Right renal cortex interstitium (tissue), 3 donors: ENCODE measurements at places on chromosomes 2 and 18. TPM values are rescaled to one million over a fixed set of nuclear protein-coding genes. Genes with fewer than 3 reads are reported as not detected.

The DPP4 gene
- polyA plus RNA-seq, result 156 TPM

The ATP8B1 gene
- polyA plus RNA-seq, result 32.7 TPM

The HJURP gene
- 24.1 TPM for polyA plus RNA-seq

The ICOS gene
- 0.06 TPM for polyA plus RNA-seq

DNA sequence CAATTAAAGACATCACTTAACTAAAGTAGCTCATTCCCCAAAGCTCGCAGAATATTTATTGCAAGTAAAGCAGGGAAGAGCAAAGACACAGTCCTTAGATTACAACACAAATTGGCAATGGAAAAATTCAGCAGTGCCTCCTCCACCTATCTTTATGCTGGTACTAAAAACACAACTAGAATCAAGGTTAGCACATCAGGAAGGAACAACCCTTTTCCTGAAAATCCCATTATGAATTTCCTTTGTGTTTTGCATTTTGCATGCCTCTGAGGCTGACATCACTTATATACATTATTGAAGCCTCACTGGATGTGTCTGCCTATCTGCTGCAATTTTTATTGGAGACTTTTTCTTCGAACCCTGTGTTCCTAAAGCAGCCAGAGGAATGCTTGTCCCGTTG, 193.8 kb upstream of the STK17B start:
- DNase-seq, result no peak

- DNase-seq, result no peak
Observed at GRCh38 chr2:24761866-24762265, 31.3 kb downstream of the PTRHD1 start.

DNA sequence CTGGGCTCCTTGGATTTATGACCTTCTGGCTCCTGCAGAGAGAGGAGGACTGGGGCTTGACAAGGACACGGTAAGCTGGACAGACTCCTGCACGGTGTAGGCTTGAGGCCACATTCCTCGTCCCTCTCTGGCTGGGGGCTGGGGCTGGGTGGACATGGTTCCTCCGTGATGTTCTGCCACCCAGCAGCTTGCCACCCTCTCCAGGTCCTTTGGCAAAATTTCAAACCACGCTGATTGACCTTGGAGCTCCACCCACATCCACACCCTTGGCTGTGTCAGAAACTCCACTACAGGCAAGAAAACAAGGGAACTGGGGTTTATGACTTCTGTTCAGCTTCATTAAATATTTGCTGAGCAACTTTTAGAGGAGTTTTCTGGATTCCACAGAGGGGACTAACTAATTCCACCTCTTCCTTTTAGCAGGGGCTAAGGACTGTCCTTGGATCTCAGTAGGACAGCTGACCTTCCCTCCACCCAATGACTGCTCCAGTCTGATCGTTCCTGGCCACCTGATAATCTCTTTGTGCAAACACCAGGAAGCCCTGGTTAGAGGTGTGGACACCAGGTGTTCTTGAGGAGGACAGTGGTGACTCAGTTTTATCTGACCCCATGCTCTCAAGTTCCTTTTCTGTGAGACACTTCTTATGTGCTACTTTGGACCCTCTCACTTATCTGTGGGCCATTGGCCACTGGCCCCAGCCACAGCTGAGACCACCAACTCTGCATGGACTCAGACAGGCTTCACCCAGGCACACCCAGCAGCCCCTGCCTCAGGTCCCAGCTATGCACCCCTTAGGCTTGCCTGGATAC, 29.3 kb downstream of the GPR55 start:
- DNase-seq, result no peak

- no peak for DNase-seq
Observed at GRCh38 chr2:59803586-59803985, 749.9 kb downstream of the BCL11A start.

GRCh38 chr2:191374366-191374765, 129.2 kb downstream of the MYO1B start:
- DNase-seq, result no peak

GRCh38 chr18:63040788-63041410, 278.7 kb downstream of the BCL2 start:
- no peak for DNase-seq

DNA sequence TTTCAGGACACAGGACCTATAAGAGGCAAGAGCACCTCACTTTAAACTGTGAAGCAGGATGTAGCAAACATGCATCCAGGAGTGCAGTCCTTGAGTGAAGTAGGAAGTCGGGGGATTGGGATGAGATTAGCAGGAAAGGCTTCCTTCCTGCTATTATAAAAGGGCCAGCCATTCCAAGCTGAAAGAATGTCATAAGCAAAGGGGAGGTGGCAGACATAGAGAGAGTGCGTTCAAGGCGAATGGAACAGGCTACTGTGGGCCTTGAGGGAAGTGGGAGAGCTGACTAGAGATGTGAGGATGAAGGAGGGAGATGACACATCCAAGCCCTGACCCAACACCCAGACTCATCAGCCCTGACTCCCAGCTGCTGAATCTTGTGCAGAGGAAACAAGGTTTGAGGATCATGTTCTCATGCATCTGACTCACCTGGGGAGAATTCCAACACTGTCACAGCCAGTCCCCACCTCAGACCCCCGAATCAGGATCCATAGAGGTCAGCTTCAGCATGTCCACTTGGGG, 63.9 kb downstream of the GYPC start:
- DNase-seq, result no peak

- DNase-seq, result no peak
Observed at GRCh38 chr2:236088368-236089057, 79.7 kb downstream of the GBX2 start.

- no peak for DNase-seq
Observed at GRCh38 chr18:21303445-21303844, 61.4 kb downstream of the GREB1L start.
